ENCODE measurements at places on chromosomes 1 and 21.

GRCh38 chr1:205324781-205325180, 3.2 kb upstream of the NUAK2 start:
- DNase-seq: no peak

- DNase-seq: no peak
These were observed 46.0 kb upstream of the MACF1 start for GRCh38 chr1:39158327-39159086.

DNA sequence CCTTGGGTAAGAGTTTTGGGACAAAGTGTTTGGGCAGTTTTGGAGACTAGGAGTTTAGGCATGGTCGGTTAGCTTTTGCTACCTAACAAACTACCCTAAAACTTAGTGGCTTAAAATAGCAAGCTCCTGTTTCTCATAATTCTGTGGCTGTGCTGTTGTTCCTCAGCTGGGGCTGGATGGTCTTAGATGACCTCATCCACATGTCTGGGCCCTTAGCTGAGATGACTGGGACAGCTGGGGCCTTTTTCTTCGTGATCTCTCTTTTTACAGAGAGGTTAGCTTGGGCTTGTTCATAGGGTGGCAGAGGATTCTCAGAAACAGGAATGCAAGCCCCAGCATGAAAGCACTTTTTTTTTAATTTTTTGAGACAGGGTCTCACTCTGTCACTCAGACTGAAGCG, 6.6 kb downstream of the ATP1A4 start:
- DNase-seq: no peak

DNA sequence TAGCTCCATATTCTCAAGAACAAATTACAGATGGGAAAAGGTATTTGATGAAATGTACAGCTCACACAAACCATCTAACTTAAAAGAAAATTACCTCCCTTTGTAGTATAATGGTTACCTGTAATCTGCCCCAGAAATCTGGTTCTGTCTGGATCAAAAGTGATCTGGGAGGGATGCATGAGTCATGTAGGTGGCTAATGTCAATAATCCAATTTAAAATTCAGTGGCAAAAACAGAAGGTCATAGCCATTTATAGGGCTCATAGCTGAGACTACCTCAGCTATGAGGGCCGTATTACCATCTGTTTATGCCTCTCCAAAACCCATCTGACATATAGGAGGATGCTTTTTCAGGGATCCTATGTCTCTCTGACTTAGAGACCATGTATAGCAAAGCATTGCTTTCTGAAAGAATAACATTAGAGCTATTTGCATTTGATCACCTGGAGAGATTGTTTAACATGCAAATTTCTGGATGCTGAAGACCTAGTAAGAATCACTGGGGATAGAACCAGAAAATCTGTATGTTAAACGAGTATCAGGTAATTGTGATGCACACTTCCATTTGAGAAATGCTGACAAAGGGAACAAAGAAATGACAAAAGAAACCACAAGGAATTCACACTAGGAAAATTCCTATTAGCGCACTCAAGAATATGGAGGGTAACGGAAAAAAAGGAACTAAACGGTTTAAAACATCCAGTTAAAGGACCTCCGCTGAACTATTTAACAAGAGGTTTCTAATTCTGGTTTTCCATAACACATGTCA, 17.6 kb downstream of the PAXBP1 start:
- DNase-seq: no peak

DNA sequence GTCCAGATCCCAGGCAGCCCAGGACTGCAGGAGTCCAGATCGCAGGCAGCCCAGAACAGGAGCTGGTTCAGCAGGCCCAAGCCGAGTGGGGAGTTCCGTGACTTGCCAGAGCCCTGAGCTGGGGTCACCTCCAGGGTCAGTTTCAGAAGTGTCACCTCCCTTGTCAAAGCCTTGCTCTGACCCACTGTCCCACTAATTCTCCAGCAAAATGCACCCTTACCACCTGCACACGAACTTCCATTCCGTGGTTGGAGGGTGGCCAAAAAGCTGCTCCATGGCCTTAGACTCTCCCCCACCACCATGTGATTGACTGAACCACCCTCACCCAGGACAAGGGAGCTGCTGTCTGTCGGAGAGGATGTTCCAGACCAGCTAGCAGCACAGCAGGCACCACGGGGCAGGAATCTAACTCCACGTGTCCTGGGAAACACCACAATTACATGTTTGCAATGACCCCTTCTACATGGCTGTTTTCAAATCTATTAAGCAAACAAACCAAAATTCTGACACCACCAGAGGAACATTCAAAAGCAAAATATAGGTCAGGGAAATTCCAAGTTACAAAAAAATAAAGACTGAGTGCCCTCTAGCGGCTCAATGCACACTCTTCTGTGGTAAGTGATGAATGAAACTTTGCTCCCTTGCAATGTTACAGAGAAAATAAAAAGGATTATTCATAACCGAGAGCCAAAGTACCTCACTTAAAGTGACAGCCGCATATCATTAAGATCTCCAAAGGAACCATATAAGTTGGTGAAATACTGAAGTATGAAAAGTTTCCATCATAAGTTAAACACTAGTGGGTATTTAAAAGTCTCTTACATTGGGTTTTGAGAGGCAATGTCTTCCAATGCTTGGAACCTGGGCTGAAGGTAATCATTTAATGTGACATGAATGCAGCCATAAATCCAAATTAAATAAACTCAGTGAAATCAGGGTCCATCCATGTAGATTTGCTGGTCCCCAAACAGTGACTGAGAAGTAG, 76.3 kb downstream of the NPHP4 start:
- peak; percentile 41 for DNase-seq

GRCh38 chr1:158799689-158800088, 18.7 kb upstream of the OR6N2 start:
- DNase-seq: no peak

DNA sequence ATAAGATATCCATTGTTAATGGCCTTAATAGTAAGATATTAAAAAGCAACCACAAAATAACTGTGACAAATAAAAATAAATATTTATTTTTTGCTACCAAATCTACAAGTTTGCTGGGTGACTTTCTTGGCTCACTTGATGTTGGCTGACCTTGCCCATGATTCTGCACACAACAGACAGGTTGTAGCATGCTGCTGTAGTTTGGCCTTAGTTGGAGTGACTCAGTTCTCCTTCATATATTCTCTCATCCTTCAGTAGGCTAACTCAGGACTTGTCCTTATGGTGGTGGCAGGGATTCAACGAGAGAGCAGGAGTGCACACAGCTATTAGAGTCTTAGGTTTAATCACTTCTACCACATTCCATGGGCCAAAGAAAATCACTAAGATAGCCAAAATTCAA, 437.9 kb downstream of the MRPL39 start:
- no peak for DNase-seq

DNA sequence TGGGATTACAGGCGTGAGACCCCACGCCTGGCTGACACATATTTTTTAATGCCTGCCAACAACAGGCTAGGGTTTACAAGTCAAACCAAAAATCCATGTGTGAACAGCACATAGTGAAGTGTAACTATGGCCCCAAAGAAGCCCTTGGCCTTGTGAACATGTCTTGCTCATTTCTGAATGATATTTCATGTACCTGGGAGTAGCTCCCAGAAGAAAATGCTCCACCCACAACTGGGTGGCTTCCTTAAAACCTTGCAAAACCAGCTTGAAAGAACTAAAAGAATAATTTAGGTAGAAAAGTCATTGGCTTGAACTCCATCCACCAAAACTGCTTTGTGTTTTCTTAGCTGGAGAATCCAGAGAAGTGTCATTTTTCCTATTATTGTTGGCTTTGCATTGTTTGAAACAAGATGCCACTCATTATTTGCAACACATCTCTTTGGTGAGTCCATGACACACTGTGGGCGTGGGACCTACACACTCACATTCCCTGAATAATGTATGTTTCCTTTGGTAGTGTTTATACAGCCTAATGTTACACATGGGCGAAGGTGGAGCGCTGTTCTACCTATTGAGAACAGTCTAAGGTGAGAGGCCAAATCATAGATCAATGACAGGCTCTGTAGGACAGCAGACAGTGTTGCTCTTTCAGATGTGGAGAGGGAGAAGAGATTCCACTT, 28.5 kb upstream of the SDE2 start:
- no peak for DNase-seq

DNA sequence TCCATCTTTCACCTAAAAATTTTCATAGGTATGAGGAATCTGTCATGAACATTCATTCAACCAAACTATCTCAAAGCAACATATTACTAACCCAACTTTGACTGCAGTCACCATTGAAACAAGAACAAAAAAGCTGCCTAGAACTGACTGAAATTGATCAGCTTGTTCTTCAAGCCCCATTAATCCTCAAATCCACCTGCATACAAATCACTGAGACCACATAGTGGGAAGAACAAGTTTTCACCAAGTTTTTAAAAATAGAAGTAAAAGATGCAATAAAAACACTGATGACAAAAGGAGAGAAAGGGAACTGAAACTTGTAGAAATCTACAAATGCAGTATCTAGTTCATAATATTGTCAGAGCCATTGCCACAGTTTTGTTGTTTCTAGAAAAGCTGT, 6.1 kb downstream of the SORT1 start:
- DNase-seq: no peak

GRCh38 chr21:32545948-32546441, 39.3 kb downstream of the TCP10L start:
- no peak for DNase-seq

- no peak for DNase-seq
These were observed 104.3 kb downstream of the NPHP4 start for GRCh38 chr1:5887971-5888361.

DNA sequence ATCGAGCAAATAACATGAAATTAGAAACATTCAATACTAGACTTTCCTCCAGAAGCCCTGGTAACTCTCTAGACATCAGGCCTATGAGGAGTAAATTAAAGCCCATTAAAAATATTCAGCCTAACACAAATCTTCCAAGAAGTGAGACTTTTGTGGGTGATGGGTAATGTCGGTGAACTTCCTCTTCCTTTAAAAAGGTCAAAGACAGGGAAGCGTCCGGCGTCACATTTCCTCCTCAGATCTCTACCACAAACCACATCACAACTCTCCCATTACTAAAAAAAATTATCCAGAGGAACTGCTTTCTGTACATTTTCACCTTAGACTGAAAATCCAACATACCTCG, 1.4 kb downstream of the EIF4G3 start:
- DNase-seq: peak; percentile 83

All from cardiac septum (tissue), 1 donor.